ENCODE measurements at places on chromosomes 11 and 22.

DNA sequence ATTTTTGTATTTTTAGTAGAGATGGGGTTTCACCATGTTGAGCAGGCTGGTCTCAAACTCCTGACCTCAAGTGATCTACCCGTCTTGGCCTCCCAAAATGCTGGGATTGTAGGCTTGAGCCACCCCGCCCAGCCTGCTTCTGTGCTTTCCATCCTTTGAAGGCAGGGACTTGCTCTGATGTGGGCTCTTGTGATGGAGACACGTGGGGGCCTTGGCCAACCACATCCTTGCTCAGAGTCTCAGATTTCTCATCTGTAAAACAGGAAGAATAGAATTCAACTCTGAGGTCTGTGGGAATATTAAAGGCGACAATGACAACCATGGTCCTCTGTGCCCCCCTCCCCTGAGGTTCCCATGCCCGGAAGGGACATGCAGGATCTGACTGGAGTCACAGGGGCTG is 3.8 kb upstream of the GGA1 start:
- no peak for DNase-seq

DNA sequence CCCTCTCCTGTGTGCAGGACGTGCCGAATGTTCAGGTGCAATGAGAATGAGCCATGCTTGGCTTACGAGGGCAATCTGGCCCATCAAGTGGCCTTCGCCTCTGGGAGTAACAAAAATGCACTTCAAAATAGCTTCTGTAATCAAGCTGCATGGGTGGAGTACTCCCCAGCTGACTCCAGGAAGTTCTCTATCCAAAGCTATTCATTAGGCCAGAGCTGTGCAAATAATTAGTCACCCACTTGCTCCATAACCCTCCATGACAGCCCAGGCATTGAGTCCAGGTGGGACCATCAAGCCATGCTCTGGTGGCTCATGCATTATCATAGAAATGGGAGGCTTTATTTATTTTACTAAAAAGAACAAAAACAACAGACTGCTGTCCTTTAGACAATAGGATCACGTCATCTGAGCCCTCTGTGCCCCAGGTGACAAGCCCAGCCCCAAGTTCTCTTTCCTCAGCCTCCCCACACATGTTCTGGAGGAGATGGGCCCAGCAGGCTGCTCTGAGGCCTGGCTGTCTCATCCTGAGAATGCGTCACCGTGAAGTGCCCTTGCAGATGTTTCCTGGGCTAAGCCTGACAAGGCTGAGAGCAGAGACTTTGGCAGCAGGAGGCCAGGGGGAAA is 244.7 kb downstream of the ETS1 start:
- DNase-seq, result peak; percentile 76

GRCh38 chr11:27611947-27612455 is 88.3 kb downstream of the BDNF start:
- no peak for DNase-seq

DNA sequence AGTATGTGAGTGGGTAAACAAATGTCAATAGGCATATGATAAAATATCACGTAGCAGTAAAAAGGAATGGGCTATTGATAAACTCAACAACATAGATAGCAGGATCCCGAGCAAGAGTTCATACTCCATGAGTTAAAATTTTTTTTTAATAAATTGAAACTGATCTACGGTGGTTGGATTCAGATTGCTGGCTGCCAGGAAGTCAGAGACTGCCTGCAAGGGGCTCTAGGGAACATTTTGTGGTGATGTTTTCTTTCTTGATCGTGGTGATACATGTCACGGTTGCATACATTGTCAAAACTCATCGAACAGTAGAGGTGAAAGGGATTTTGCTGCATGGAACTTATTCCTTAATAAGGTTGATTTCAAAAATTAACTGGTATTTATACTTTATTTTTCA is 62.6 kb upstream of the WNT7B start:
- DNase-seq, result no peak

DNA sequence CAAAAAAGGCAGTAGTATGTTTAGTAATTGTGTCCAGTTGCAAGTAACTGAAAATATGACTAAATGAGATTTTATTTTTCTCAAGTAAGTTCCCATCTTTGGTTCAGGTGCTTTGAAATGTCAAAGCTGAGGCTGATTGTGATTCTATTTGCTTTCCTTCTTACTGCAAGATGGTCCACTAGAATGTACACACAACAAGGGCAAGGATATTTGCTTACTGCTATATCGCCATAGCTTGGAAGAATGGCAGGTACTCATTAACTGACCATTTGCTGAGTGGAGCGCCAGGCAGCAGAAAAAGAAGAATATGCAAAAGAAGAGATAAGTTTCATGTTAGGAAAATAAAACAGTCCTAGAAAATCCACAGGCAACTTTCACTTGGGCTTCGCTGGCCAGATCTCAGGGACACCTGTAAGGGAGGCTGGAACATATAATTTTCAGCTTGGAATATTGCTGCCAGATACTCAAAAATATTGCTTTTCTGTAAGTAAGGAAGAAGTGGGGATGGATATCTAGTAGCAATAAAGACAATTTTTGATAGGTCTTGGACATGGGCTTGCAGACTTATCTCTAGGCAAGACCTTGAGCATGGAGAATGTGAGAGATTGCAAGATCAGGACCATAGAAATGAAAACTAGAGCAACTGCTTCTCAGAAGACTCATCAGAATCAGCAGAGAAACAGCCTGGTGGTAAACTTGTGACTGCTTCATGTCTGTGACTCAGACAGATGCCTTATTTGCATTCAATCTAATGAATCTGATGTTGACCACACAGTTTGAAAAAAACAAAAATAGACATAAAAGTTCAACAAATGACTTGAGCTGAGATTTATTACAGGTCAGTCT is 44.8 kb upstream of the OR9Q1 start:
- no peak for DNase-seq

DNA sequence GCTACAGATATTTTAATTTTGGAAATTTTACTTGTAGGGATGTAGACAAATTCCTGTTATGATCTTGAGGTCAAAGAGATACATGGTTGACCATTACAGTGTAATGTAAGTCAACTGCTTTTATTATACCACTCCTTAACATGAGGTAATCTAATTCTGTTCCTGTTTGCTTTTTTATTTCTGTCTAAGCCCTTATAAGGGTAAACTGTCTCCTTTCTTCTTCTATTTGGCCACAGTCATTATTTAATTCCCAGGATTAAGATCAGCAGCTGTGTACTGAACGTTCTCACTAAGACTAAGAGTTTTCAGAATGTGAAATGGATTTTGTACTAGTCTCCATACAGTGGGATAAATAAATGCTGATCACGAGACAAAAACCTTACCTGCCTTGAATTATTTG is 32.8 kb downstream of the C2CD3 start:
- DNase-seq, result peak; percentile 69

DNA sequence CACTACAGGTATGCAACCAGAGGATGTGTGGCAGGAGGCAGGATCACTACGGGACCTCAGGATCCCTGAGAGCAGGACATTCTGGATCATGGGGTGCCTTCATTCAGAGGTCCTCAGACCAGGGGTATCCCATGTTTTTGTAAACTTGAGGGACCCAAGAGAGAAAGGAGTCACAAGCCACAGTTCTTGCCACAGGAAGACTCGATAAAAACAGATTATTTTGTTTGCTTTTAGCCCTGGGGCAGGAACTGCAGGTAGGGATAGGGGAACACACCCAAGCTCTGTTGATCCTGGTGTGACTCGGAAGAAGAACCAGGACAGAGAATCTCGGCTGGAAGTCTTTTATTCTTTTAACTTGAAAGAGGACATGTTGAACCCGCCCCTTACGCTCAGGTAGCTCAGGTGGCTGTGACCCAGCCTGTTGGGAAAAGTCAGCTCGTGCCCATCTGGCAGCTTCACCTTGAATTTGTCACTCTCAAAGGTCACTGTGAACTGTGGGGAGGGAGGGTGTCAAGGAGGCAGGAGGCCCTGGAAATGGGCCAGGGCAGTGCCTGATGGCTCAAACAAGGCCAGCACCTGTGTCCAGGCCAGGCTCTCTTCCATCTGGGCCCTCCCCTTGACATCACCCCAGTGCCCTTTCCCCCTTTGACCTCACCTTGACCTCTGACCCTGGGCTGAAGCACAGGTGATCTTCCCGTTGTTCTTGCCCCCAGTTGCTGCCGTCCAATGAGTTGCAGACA is 9.8 kb downstream of the LGALS2 start:
- DNase-seq, result no peak

GRCh38 chr22:27331526-27332281 is 469.9 kb downstream of the MN1 start:
- DNase-seq, result peak; percentile 48

DNA sequence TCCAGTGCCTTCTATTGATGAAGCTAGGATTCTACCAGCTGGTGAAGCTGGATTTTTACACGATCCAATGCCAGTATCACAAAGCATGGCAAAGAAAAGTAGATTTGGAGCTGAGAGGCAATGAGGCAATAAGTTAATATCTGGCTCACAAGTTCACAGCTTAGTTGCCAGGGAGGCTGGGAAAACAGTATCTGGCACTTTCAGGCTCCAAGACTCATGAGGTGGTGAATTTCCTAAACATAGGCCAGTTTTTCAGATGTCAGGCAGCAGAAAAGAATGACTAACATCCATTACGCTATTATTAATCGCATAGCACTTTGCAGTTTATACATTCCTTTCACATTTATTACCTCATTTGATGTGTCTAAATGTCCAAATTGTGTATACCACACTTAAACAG is 122.7 kb downstream of the GRIA4 start:
- DNase-seq, result no peak

DNA sequence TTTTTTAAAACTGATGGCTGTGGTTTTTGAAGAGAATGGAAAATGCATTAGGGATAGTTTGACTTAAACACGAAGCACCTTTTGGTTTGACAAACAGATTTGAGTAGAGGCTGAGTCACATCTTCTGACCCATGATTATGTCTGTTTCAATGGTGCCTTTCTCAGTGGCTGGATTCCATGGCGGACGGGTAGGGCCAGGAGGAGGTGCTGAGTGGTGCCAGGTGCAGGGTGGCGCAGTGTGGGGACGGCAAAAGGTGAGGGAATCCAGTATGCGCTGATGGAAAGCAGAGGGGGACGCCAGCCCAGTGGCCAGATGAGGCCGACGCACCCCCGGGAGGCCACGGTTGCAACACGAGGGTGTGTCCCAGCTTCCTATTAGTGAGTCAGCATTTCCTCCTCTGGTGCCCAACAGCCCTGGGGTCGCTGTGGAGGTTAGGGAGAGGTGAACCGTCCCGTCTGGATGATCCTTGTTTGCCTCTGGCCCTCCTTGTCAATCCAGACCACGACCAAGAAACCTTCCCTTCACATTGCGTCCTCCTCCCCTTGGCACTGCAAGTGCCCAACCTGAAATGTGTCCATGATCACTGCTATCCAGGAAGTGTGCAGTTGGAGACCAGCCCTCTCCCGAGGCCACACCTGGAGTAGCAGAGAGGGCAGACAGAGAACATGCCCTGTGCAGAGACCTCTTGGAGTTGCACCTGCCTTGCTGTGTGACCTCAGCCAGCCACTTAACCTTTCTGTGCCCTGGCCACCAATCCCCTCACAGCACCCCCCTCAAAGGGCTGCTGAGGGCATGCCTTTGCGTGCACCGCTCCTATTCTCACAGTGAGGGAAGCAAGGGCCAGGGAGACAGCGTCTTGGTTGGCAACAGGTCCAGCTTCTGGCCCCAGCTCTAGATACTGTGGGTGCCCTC is 32.5 kb upstream of the ATXN10 start:
- peak; percentile 23 for DNase-seq

DNA sequence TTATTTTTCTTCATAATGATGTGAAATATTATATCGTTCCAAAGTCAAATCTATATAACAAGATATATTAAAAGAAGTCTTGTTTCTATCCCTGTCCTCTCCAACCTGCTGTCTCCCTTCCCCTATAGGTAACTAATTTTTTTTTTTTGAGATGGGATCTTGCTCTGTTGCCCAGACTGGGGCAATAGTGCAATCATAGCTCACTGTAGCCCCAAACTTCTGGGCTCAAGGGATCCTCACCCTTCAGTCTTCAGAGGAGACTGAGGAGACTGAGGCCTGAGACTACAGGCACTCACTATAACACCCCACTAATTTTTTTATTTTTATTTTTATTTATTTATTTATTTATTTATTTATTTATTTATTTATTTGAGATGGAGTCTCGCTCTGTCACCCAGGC is 10.3 kb upstream of the RELA start:
- no peak for DNase-seq

- no peak for DNase-seq
These were observed 93.3 kb upstream of the LINC01488 start for GRCh38 chr11:69388210-69388609.

DNA sequence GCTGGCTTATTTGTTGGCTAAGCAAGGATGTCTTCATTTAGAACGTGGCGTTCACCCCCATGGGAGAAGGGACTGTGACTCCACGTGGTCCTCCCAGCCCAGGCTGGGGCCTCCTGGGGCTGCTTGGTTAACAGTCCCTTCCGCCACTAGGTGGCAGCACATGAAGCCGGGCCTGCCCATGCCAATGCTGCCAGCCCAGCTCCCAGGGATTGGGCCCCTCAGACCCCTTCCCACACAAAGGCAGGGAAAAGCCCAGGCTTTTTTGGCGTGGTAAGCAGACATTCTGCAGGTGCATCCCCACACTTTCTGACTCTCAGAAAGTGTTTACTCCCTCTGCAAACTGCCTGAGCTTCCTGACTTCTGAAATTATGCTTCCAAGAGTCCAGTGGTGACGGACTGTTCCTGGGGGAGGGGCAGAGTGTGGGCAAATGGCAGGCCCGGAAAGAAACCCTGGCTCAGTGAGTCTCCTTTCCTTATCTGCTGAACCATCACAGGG is 3.1 kb downstream of the CBX6 start:
- peak; percentile 50 for DNase-seq

DNA sequence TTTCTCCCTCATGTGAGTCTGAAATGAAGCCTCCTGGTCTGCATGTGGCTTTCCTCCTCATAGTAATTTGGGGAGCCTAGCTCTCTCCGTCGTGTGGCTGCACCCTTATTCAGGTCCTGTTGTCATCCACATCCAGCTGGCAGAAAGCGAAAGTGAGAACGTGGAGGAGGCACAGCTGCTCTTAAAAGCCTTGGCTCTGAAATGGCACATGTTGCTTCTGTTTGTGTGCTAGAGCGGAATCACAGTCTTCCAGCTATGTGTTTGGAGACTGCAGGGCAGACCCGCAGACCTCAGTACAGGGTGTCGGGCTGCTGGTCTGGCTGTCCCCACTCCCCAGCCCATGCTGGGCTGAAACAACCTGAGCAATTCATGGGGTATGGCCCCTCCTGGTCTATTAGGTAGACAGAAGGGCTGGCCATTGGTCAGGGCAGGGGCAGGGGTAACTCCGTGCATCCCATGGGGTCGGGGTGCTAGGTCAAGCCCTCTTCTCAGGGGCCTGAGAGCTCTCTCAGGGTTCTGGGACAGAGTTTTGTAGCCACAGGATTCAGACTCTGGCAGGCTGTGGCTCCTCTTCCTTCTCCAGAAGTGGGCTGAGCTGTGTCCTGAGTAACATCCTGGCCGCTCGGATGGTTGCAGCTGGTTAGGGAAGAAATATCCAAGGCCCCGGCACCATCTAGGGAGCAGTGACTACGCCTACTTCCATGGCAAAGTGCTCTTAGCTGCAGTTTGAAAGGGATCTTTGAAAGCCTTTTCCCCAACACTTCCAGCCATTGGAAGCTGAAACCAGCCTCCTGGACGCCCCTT is 50.6 kb downstream of the C11orf96 start:
- no peak for DNase-seq

DNA sequence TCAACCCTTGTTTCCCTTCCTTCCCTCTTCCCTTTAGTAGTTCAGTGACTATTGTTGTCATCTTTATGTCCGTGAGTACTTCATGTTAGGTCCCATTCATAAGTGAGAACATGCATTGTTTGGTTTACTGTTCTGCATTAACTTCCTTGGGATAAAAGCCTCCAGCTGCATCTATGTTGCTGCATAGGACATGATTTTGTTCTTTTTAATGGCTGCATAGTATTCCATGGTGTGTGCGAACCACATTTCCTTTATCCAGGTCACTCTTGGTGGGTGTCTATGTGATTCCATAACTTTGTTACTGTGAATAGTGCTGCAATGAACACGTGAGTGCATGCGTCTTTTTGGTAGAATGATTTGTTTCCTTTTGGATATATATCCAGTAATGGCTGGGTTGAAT is 163.3 kb downstream of the FBXO7 start:
- no peak for DNase-seq

All from astrocyte of the spinal cord (primary cell).